ENCODE measurements at places on chromosomes 2 and 18. TPM values are rescaled to one million over a fixed set of nuclear protein-coding genes. Genes with fewer than 3 reads are reported as not detected.

Gene CYTIP
- total RNA-seq: under 0.01 TPM

Gene DNAJC5G
- not detected for total RNA-seq

Gene CFAP65
- not detected for total RNA-seq

Gene RESP18
- total RNA-seq: not detected

Gene OR6B2
- total RNA-seq: not detected

Gene MMADHC
- total RNA-seq: 265 TPM

Gene IL18RAP
- total RNA-seq: not detected

Gene FAM237A
- total RNA-seq: not detected

Gene PLCL1
- 0.64 TPM for total RNA-seq

Gene NAT8
- total RNA-seq: not detected

Gene DSG1
- not detected for total RNA-seq

Gene ESPNL
- 4.2 TPM for total RNA-seq

Gene MYL12B
- 330 TPM for total RNA-seq

Gene KLHL41
- 0.43 TPM for total RNA-seq

Gene ALK
- not detected for total RNA-seq

Gene SH3BP4
- total RNA-seq: 115 TPM

Gene ARHGAP25
- total RNA-seq: 3.5 TPM

Gene ELOA2
- not detected for total RNA-seq

Gene NFATC1
- 0.43 TPM for total RNA-seq

Gene IL37
- total RNA-seq: not detected

Gene PROC
- total RNA-seq: not detected

Gene GALNT3
- 4.3 TPM for total RNA-seq

Gene EN1
- total RNA-seq: under 0.01 TPM

Gene UGT1A8
- not detected for total RNA-seq

Gene ASAP2
- 39.0 TPM for total RNA-seq

Gene CPO
- not detected for total RNA-seq

Gene EFEMP1
- total RNA-seq: 65.1 TPM

Gene PLGLB1
- 0.32 TPM for total RNA-seq

Gene SERPINB11
- total RNA-seq: not detected

Gene CENPA
- 7.4 TPM for total RNA-seq
